ENCODE measurements at places on chromosomes 1 and 21.
A peak's percentile ranks its signal among the peaks of the same experiment; 100 is the strongest.

DNA sequence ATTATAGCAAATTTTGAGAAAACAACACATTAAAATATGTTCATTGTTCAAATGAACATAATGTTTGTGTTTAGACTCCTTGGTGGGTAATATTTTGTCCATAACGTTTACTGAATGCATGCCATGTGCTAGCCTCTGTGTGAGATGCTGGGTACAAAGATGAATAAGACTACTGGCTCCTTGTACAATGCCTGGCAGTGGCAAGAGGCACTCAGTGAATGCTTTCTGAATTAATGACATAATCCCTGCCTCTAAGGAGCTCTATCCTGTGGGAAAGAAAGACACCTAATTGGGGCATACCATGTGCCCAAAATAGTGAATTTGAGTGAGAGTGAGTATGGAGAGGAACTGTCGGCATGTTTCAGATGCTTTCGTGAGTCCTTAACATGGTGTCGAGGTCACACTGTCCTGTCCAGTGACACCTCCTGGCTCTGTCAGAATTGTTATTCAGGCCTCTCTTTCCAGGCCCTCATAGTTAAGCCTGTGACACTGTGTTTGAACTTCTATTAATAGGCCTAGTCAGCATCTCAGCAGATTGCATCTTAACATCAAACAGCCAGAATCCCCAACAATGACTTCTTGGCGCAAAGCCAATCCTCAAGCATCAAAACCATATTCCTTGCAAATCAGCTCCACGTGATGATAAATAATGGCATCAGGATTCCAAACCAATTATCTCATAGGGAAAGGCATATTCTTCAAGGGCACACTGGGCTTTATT lies 32.8 kb upstream of the S1PR1 start:
- DNase-seq = no peak

GRCh38 chr1:28127617-28128257 lies 39.3 kb upstream of the EYA3 start:
- DNase-seq = peak; percentile 20

- DNase-seq = no peak
These were observed 56.0 kb upstream of the STUM start for GRCh38 chr1:226492426-226493137.

DNA sequence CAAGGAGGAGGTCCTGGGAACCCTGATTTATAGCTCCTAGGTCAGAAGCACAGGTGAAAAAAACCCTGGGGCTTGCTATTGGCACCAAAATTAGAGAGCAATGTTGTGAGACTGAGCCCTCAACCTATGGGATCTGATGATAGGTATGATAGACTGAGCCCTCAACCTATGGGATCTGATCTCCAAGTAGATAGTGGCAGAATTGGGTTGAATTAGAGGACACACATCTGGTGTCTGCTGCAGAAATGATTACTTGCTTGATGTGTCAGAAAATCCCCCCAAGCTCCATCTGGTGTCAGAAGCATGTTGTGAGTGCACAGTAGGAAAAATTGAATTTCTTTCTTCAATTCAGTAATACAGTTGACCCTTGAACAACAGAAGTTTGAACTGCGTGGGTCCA lies 62.4 kb downstream of the MAP3K21 start:
- no peak for DNase-seq

DNA sequence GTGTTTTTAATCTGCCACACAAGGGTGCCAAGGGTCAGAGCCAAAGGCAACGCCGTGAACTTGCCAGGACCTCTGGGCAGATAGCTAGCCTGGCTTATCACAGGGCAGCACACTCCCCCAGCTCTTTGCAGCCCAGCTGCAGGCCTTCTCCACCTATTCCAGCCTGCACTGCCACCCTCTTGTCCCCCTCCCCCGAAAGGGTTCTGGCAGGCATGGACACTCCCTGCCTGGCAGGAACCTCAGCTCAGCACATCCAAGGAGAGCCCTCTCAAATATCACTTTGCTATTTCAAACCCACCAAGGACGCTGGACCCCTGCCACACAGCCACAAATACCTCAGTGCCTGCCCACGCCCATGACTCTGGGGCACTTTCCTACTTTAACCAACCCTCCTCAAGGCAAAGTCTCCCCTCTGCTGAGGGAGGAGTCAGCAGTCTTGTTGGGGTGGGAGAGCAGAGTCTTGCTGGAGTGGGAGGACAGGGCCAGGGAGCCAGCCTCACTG lies 9.1 kb downstream of the SSBP3 start:
- DNase-seq = no peak

GRCh38 chr1:44401256-44402228 lies 3.5 kb upstream of the RNF220 start:
- no peak for DNase-seq

GRCh38 chr1:119102051-119102450 lies 38.4 kb downstream of the WARS2 start:
- DNase-seq = no peak

DNA sequence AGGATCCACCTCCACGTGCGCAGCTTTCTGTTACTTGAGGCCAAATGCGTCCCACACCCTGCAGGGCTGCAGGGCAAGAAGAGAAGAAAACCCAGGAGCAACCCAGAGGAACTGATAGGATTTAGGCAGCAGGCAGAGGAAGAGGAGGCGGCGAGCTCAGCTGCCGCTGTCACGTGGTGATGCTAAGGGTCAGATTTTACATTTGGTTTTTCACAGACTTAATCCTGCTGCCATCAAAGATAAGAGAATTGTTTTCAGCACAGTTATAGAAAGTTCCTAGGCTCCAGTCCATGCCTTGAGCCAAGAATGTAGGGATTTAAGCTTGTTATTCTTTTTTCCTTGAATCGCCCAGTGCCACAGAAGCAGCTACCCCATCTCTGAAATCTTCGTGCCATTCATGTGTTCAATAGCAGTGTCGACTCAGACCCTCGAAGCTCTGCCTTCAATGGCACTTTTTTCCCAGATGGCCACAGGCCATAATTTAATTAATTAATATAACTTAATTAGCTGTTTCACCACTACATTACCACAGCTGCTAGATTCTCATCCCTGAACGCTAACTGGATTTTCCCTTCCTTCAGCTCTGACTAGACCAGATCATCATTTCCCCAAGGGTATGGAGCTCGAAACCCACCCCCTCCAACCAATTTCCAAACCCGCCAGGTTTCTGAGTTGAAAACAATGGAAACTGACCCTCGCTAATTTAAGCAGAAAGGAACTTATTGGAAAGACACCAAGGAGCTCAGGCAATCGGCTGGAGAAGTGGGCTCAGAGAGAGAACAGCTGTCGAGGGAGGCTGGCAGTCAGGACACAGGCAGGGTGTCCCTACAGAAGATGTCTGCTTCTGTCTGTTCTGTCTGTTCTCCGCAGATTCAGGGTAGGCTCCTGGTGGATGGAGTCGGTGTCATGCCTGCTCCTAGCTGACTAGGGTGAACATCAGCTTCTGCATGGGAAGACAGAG lies 36.2 kb downstream of the LDLRAP1 start:
- DNase-seq = no peak

DNA sequence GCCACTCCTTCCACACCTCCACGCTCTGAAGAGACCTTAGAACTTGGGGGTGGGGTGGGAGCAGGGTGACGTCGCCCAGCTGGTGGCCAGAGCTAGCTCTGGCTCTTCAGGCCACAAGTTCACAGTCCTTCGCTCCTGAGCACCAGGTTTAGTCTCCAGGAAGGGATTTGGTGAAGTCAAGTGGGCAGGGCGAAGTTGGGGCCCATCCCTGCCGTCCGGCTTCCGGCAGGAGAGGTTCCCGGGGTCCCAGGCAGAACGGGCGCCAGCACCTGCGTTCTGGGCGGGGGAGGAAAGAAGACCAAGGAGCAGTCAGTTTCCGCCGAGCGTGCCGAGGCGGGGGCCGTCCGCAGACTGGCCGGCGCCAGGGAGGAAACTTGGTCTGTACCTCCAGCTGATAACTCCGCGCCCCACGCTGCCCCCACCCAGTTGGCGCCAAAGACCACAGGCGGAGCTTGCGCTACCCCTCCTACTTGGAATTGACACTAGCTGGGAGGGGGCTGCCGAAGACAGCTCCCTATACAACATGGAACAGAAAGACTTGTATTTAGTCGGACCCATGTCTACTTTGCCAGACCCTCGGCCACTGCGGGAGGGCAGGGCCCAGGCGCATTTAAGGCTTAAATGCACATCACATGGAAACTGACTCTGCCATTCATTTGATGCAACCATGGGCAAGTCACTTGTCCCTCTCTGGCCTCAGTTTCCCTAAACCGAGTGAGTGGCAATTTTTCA lies 995 bp downstream of the ID3 start:
- no peak for DNase-seq

DNA sequence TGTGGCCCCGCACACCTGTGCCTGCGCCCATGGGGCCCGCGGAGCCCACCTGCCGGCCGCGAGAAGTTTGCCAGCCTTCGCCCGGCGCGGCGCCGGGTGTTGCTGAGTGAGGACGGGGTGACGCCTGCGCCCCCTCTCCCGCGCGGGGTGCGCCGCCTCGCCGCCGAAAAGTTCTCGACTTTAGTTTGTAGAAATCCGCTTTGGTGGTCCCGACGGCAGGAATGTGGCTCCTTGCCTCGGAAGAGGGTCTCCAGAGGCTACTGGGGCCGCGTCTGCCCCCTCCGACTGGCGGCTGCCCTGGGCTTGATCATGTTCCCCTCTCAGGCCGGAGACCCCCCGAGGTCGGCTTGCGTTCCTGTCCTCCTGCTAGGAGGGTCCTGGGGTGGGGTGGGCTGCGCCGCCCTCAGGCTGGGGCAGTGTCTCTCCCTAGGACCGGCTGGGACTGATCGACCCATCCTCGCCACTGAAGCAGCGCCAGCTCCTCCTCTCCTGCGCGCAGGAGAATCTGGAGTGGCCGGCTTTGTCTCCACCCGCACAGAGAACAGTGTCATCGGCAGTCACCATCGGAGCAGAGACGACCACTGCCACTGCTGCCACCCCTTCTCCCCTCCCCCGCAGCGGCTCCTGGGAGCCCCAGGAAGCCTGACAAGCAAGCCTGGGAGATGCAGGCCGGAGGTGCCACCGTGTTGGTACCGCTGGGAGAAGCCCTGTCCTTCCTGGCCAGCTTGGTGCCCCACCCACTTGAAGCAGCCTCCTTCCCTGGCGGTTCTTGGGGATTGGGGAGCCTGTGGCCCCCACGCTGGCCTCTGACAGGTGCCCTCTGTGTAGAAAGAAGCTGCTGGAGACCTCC lies 553 bp upstream of the SLC30A2 start:
- no peak for DNase-seq

- no peak for DNase-seq
These were observed 101.0 kb downstream of the SIM2 start for GRCh38 chr21:36799869-36800268.

DNA sequence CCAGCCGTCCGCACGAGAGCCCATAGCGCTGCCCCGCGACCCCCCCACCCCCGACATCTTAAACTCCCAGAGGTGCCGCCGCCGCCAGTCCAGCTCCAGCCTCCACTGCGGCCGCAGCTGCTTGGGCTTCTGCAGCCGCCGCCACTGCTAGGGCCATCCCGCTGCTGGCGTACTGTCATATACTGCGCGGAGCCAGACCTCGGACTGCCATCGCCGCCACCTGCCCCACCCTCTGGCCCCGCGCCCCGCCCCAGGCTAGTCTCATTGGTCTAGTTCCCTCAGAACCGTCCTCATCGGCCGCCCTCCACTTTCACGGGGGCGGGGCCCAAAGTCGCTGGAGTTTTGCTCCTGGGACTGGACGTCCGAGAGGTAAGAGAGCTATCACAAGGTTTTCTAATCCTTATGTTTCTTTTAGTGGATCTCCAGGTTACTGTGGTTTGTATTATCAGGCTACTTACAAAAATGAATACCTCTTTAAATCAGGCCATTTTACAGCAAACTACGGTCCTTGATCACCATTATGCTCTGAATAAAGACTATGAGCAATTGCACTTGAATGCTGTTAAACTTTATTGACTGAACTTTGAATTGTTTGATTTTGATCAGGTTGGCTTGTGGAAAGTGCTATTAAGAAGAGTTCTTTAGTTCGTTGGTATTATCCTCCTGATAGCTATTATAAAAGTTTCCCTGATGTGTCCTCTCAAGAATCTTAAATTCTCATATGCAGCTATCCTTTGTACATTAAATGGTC lies 2.8 kb upstream of the CD1D start:
- peak; percentile 66 for DNase-seq

GRCh38 chr1:8701794-8702471 lies 115.5 kb downstream of the RERE start:
- peak; percentile 77 for DNase-seq

- DNase-seq = peak; percentile 45
These were observed 5.8 kb downstream of the KIAA1614 start for GRCh38 chr1:180918519-180918918.

DNA sequence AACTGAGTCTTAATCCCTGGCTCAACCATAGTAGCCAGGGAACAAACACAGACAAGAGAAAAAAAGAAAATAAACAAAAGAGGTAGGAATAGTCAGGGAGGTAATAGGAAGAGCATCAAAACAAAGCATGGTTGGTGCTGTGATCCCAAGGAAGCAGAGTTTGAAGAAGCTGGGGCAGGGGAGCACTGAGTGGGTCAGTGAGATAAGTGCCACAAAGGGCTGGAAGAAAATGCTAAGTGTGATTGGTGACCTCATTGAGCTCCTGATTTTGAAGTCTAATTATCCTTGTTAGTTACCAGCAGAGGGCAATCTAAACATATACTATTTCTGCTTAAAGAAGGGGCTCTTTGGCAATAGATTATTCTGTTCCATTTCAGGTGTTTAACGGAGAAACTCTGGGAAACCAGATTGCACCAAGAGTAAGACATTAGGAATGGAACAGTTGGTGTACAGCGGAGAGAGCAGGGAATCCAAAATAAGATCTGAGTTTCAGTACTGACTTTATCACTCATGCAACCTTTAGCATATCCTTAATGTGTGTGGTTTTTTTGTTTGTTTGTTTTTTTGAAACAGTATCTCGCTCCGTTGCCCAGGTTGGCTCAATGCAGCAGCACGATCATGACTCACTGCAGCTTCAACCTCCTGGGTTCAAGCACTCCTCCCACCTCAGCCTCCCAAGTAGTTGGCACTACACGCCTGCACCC lies 30.7 kb upstream of the KIAA1614 start:
- peak; percentile 50 for DNase-seq

DNA sequence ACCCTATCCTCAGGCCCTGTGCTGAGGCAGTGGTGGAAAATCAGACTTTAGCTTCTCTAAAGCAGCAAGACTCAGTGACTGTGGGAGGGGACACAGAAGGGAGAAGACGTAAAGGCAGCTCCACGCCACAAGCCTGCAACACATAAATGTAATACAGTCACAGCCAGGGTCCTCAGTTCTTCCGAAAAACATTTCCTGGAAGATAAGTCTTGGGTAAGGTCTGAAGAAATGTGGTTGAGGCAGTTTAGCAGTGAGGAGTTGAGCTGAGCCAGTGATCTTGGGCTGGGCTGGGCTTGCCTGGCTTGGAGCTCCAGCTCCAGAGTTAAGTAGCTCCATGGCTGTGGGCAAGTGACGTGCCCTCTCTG lies 127.8 kb upstream of the ADAR start:
- DNase-seq = no peak

DNA sequence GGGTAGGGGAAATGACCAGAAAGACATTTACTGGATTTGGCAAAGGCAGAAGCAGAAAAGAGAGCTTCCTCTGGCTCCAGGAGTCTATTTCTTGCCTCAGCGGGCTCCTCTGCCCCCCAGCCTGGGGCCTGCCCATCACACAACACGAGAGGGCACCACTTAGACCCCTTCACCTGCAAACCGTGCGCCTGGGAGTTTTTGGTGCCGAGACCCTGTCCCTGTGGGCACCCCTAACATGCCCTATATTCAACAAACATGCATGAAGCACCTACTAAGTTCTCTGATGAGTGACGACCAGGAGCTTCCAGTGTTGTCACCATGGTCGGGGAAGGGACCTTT lies 18.8 kb downstream of the IL6R start:
- DNase-seq = no peak
